ENCODE measurements at places on chromosomes 7 and 10. TPM values are rescaled to one million over a fixed set of nuclear protein-coding genes. Genes with fewer than 3 reads are reported as not detected.

Gene EPHB4
- total RNA-seq = 27.5 TPM

Gene TRAPPC14
- total RNA-seq = 8.3 TPM

Gene C7orf57
- total RNA-seq = not detected

Gene BTBD16
- not detected for total RNA-seq

Gene TMEM236
- 0.71 TPM for total RNA-seq

Gene BICC1
- 13.0 TPM for total RNA-seq

Gene CPA4
- 3.8 TPM for total RNA-seq

Gene PPP1R3C
- 173 TPM for total RNA-seq

Gene AEBP1
- total RNA-seq = 65.0 TPM

Gene PHYH
- 76.6 TPM for total RNA-seq

All from left cardiac atrium (tissue), 4 donors.